Epithelial cell of esophagus (primary cell): ENCODE measurements at places on chromosomes 16 and 17.

DNA sequence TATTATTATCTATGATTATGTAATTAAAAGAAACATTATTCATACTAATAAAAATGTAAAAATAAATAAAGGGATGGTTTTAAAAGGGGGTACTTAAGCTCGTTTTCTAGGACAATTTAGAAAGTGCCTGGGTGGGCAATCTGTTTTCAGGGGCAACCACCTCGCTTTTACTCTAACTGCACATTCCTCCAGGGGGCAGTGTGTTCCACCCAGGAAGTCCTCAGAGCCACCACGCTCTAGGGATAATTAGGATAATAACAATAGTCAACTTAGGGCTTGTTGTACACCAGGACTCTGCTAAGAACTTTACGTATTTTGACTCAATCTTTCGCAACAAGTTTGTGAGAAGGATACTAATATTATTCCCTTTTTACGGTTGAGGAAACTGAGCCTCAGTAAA lies 396.7 kb upstream of the MAF start:
- DNase-seq: peak; percentile 47

DNA sequence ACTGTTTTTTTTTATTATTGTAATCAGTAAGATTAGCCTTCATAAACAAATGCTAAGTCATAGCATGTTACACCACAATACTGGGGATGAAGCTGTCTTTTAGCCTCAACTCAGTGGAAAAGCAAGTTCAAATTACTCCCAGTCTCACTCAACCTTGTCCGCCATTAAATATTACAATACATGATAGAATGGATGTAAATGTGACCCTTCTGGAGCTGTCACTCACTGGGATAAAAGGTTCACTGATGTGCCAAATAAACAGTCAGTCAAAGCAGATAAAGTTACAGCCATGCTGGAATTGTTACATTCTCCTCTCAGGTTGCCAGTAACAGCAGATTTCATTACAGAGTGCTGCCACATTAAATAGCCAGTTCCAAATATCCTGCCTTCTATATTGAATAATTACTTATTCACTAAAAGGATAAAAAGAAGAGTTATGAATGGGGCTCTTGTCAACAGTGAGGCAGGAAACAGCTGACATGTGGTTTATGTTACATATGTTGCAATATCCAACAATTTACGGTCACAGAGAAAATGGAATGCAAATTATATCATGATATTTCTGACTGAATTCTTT lies 53.4 kb downstream of the BRIP1 start:
- peak; percentile 50 for DNase-seq

DNA sequence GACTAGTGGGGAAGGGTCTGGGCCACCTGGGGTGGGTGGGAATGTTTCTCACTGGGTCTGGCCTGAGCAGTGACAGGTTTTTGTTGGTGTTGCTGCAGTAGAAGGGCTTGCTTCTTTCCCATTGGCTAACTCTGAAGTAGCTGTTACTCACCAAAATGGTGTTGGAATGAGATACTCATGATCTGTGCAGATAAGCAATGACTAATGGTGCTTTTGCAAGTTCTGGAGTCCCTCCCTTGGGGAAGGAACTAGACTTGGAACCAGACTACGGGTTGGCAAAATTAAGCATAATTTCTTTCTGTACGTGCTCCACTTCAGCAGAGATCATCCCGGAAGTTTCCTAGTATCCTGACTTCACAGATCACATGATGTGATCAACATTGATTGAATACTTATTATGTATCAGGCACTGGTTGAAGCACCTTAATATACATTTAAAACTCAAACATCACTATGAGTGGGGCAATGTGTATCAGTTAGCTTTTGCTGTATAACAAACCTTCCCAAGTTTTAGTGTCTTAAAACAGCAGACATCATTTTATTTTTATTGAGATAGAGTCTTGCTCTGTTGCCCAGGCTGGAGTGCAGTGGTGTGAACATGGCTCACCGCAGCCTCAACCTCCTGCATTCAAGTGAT lies 30.1 kb downstream of the CHP2 start:
- peak; percentile 76 for DNase-seq

- no peak for DNase-seq
Measured at GRCh38 chr17:78892936-78893379, 10.0 kb downstream of the CEP295NL start.

- no peak for DNase-seq
Measured at GRCh38 chr17:78659546-78659945, 82.3 kb upstream of the DNAH17 start.

DNA sequence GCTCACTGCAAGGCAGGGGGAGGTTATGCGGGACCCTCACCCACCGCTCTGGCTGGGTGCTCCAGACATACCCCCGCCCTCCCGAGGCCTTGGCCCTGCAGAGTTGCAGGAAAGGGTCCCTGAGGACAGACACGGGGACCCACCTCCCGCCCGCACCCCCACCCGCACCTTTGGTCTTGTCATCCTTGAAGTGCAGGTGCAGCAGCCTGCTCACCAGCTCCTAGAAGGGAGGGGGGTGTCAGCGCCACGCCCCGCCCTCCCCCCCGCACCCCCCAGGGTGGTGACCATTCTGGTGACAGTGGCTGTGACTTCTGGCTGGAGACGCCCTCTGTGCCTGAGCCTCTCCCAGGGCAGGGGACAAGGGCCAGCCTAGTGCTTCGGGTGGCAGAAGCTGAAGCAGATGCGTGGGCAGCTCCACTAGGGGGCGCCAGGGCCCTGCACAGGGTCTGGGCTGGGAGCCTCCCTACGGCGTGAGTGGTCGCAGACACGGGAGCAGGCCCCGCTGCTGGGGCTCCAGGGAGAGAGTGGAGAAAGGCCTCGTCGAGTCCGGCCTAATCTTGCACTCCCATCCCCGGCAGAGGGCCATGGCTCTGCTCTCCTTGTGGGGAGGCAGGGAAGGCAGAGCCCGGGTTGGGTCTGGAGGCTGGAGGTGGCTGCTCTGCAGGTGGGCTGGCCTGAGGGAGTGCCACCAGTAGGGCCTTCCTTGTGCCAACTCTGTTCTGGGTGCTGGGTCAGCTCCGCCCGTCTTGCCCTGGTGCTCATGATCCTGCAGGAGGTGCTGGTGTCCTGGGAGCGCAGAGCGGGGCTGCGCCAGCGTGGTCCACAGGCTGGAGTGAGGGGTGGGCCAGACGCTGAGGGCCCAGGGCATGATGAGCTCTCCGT lies 2.7 kb downstream of the CENPX start:
- DNase-seq: peak; percentile 52

DNA sequence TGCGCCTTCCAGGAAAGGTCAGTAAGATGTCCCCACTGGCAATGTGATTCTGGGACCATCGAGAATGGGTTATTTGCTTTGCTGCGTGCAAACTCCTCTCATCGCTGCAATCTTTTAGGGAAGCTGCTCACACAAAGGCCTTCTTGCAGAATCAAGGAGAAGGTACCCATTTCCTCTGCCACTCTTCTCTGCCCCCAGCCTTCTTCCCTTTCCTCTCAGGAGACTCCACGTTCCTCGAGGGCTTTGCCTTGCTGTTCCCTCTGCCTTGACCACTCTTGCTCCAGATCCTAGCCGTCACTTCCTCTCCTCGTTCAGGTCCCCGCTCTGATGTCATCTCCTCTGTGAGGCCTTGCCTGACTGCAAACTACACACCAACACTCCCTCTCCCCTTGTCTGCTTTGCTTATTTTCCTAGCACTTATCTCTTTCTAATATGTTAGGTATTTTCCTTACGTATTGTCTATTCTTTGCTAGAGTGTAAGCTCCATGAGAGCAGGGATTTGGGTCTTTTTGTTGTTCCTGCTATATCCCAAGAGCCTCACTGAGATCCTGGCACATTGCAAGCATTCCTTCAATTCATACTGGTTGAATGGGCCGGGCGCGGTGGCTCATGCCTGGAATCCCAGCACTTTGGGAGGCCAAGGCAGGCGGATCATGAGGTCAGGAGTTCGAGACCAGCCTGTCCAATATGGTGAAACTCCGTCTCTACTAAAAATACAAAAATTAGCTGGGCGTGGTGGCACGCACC lies 5.3 kb upstream of the CRK start:
- DNase-seq: no peak

GRCh38 chr16:75099738-75100602 lies 16.6 kb downstream of the LDHD start:
- no peak for DNase-seq

DNA sequence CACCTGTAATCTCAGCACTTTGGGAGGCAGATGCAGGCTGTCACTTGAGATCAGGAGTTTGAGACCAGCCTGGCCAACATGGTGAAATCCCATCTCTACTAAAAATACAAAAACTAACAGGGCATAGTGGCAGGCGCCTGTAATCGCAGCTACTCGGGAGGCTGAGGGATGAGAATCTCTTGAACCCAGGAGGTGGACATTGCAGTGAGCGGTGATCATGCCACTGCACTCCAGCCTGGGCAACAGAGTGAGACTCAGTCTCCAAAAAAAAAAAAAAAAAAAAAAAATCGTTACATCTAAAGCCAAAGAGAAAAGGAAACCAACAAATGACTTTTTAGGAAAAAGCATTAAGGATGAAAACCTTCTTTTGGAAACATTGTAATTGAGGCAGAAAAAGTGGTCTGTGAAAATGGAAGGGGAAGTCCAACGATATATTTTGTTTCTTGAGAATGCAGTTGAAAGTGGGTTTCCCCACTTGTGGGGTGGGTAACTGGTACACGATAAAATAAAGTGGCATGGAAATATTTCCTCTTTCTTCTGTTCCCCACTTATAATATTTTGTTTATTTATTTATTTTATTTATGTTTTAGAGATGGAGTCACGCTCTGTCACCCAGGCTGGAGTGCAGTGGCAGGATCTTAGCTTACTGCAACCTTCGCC lies 2.6 kb downstream of the SNX29 start:
- no peak for DNase-seq

- peak; percentile 75 for DNase-seq
Measured at GRCh38 chr17:69335058-69335457, 8.1 kb upstream of the ABCA5 start.

- no peak for DNase-seq
Measured at GRCh38 chr16:20359997-20360396, 7.5 kb upstream of the UMOD start.

DNA sequence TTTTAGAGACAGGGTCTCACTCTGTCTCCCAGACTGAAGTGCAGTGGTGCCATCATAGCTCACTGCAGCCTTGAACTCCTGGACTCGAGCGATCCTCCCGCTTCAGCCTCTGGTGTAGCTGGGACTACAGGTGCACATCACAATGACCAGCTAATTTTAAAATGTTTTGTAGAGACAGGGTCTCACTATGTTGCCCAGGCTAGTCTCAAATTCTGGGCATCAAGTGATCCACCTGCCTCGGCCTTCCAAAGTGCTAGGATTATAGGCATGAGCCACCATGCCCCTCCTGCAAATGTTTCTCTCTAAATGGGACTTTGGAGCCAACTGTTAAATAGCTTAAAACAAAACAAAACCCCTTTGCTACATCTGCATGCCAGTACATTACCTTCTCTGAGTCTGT lies 82.2 kb upstream of the BRD7 start:
- DNase-seq: no peak

DNA sequence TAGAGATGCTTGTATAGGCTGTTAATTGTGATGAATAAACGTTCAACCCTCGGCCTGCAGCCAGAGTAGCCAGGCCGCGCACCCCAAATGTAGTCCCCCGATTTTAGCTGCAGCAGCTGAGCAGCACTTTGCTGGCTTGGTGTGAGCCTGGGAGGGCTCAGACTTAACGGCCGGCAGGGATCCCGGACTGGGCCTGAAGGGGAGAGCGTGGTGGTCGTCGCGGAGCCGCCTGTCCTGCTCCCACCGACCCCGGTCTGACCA lies 11.9 kb downstream of the ZNF629 start:
- DNase-seq: no peak
